Stimulated activated CD8-positive, alpha-beta memory T cell treated with anti-CD3 and anti-CD28 coated beads, Interleukin-7, amount 100 ng/mL, for 48 hours (primary cell): ENCODE measurements at places on chromosomes 3 and 15.
A peak's percentile ranks its signal among the peaks of the same experiment; 100 is the strongest.

DNA sequence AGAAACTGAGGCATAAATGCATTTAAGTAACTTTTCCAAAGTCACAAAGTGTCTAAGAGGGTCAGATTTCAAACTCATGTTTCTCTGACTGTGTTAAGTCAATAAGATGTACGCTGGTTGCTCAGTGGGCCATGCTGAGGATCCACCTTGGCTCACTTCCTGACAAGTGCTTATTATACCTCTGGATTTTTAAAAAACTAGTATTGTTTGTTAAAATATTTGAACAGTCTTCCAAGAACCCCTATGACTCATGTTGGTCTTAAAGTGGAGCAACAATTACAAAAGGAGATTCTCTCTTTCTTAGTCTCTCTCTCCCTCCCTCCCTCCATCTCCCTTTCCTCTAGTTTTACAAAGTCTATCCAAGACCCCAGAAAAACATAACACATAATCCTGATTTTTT lies 1050.2 kb downstream of the AGBL1 start:
- no peak for DNase-seq

DNA sequence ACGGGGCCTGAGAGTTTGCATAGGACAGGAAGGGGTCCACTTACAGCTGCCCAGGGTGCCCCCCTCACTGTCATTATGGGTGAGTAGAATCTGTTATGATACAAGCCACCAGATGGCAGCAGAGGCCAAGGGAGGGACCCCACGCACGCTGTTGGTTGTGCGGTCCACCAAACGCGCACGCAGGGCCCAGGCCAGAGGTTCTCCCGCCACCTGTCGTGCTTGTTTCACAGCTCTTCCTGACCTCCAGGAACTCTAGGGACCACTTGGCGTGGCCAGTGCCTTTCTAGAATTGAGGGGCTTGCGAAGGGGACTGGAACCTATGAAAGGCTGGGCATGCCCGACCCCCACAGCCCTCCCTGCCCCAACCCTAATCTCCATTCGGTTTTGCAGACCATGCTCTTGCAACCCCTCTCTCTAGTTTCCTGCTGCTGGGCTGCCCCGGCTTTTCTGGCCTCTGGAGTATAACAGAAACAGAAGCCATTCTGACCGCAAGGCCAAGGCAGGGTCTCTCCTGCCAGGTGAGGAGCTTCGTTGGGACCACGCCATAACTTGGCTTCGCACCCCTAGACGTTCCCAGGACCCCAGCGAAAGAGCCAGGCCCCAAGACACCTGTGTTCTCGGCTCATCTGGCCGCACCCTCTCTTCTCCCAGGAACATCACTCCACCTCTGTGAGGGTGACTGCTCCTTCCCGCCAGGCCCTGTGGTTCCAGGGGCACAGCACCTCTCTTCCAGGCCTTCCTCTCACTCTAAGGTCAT lies 46.0 kb downstream of the ALDH1L1 start:
- peak; percentile 8 for DNase-seq

DNA sequence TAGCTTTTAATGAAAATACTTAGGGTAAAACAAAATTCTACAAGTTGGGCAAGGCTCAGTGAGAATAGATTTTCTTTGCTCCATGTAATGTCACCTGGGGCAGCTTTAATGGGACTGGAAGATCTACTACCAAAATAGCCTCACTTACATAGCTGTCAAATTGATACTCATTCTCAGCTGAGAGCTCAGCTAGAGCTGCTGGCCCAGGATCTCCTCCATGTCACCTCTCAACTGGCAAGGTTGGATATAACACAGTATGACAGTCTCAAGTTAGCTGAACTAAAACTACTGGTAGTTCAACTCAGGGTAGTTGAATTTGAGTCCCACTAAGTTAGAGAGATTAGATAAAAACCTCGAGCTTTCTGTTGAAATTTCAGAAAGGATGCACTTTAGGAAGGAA lies 218.5 kb upstream of the PLSCR5 start:
- no peak for DNase-seq

GRCh38 chr15:68543165-68544008 lies 35.4 kb upstream of the CORO2B start:
- DNase-seq, result no peak

GRCh38 chr15:57198131-57198530 lies 178.2 kb upstream of the CGNL1 start:
- no peak for DNase-seq

- DNase-seq, result no peak
These were observed 109.6 kb downstream of the ARRDC4 start for GRCh38 chr15:98070137-98070536.

DNA sequence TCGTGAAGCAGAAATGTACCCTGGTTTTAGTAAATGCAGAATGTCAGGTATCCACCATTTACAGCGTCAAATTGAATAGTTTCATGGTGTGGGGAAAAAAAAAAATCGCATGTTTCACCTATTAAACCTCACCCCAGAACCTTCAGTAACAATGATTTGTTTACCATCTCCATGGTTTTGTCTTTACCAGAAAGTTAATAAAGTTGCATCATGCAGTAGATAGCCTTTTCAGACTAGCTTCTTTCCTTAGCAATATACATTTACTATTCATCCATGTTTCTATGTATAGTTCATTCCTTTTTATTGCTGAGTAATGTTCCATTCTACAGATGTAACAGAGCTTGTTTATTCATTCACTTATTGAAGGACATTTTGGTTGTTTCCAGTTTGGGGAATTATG lies 1066.1 kb downstream of the FHIT start:
- no peak for DNase-seq

- no peak for DNase-seq
These were observed 225.1 kb upstream of the CNTN3 start for GRCh38 chr3:74839566-74839965.

DNA sequence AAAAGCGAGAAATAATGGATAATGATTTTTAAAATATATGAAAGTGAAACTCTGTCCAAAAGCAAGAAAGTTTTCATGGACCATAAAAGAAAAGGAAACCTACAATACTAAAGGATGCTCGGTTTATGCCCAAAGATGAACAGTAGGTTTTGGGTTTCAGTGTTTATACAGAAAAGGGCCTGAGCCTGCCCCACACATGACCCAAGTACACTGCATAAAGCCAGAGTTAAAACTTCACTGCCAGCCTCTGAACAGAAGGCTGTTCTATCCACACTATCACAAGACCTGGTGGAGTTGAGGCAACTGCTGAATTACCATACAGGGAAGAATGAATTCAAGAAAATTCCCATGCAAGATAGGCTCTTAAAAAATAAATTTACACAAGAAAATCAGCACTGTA lies 165.2 kb downstream of the MECOM start:
- no peak for DNase-seq

DNA sequence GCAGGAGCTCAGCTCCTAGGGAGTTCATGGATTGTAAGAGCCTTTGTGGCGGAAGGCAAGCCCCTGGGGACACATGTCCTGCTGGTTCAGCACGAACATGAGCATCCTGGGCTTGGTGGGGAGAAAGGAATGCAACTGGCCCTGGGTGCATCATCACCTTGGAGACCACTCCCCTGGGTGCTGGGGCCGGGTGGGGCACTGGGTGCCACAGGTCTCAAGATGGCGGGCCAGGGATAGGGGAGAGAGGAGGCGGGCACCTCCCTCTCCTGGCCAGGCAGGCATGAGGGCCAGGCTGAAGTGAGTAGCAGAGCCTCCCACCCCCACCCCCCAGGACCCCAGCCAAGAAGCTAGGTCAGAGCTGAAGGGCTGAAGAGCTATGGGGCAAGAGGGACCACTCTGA lies 768 bp downstream of the PCBP4 start:
- DNase-seq, result no peak

- no peak for DNase-seq
These were observed 68.0 kb downstream of the TFG start for GRCh38 chr3:100777271-100777670.

DNA sequence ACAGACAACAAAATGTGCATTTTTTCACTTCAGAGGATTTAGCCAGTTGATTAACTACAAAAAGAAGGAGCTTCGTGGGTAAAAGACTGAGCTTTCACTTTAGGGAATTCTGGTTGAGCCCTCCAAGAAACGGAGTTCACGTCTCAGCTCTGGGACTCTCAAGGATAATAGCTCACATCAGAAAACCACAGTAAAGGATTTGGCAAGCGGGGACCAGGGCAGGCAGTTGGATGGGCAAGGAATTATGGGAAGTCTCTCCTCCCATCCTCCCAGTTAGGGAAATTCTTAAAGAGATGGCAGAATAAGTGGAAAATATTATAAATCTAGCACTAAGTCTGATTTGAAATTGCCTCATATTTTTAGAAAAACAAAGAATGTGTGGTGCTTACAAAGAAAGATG lies 188.3 kb upstream of the EOMES start:
- DNase-seq, result no peak

GRCh38 chr3:56810577-56811545 lies 9.1 kb upstream of the ARHGEF3 start:
- no peak for DNase-seq

GRCh38 chr15:87631775-87632174 lies 624.8 kb downstream of the NTRK3 start:
- DNase-seq, result no peak

DNA sequence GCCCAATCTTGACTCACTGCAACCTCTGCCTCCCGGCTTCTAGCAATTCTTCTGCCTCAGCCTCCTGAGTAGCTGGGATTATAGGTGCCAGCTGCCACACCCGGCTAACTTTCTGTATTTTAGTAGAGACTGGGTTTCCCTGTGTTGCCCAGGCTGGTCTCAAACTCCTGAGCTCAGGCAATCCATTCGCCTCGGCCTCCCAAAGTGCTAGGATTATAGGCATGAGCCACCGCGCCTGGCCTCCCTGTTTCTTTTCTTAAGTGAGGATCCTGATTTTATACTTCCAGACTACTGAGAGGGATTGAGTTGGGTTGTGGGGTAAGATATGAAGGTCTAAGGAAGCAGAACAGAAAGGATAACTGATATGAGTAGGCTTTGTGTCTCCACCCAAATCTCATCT lies 106.8 kb downstream of the CNTN3 start:
- DNase-seq, result no peak

DNA sequence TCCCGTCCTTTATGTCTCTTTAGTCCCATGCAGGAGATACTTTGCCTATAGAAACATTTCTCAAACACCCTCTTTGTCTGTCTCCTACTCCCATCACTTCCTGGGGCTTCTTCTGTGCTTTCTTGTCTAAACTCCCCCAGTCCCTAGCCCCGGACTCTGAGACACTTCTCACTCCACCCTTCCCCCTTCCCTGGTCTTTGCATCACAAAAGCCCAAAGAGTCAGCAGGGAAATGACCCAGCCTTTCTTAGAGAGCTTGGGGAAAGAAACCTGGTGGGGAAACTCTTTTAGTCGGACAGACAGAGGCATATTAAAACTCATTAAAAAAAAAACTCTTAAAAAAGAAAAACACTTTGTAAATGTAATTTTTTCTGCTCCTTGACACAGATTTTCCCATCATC lies 211.2 kb downstream of the TJP1 start:
- DNase-seq, result no peak

GRCh38 chr3:14452740-14453710 lies 50.6 kb downstream of the SLC6A6 start:
- DNase-seq, result no peak

DNA sequence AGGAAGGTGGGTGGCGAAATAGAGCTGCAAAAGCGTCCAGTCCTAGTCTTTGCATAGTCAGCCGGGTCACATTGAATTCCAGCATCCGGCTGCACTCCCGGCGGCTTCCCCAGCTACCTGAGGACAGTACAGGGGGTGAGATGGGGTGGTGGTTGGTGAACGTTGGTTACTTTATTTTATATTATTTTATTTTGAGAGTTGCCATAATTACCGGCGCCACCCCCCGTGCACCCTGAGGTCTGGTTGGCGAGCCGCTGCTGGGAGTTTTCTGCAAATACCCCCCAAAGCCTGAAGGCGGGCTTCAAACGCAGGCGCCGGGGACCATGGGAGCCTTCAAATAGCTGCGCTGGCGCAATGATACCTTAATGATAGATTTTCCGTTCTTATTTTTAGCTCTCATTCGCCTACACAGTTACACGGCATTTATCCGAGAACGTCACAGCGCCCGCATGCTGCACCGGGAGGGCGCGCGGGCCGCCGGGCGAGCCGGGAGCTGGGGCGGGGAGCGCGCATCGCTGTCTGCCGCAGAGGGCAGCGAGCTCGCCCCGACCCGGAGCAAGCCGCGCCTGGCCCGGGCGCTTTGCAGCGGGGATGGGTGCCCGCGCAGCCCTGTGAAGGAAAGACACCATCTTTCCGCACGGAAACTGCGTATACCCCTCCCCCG lies 756 bp upstream of the RASGRF1 start:
- no peak for DNase-seq

- DNase-seq, result no peak
These were observed 82.0 kb downstream of the MYLK start for GRCh38 chr3:123802007-123802625.

DNA sequence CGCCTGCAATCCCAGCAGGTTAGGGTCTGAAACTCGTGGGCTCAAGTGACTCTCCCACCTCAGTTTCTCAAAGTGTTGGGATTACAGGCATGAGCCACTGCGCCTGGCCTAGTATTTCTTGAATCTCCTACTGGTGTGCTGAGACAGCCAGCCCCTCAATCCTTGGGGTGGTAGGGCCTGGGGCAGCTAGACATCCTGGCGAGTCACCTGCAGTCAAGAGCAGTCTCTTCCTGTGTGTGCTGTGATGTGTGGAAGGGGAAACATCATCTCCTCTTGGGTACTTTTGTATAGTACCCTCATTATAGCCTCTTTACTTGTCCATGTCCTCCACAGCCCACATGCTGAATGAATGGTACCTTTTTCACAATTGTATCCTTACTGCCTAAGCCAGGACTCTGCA lies 4.9 kb upstream of the HEXA start:
- no peak for DNase-seq

- DNase-seq, result no peak
These were observed 59.7 kb upstream of the LRRN1 start for GRCh38 chr3:3739330-3740060.

GRCh38 chr15:88878720-88879184 lies 16.6 kb downstream of the HAPLN3 start:
- DNase-seq, result no peak

DNA sequence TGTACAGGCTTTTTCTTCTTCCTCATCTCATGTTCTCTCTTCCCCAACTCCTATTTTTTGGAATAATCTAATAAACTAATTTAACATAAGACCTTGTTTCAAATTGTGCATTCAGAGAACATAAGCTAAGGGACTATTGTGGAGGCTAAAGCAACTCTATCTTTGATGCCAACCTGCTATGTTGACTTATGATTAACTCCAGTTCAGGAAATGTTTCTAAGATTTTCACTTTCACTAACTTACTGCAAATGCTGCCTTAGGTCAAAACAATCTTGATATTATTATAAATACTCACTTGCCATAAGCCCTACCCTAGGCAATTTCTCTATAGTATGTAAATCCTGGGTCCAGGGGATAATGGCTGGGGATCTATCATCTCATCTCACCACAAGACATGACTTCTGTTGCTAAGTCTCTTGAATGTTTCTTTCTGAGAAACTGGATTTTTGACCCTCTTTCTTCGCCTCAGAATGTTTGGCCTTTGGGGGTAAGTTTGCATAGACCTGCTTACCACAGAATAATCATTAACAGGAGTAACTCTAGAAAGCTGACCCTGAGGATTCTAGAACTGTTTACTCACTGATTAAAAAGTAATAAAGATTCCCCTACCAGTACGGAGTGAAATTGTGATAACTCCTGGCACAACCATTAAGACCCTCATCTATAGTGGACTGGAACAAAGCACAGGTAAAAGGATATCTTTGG lies 768.1 kb downstream of the GBE1 start:
- no peak for DNase-seq
